ENCODE measurements at places on chromosomes 4 and X.
A peak's percentile ranks its signal among the peaks of the same experiment; 100 is the strongest.

GRCh38 chr4:82984459-82984858 is 26.2 kb downstream of the LIN54 start:
- no peak for DNase-seq

DNA sequence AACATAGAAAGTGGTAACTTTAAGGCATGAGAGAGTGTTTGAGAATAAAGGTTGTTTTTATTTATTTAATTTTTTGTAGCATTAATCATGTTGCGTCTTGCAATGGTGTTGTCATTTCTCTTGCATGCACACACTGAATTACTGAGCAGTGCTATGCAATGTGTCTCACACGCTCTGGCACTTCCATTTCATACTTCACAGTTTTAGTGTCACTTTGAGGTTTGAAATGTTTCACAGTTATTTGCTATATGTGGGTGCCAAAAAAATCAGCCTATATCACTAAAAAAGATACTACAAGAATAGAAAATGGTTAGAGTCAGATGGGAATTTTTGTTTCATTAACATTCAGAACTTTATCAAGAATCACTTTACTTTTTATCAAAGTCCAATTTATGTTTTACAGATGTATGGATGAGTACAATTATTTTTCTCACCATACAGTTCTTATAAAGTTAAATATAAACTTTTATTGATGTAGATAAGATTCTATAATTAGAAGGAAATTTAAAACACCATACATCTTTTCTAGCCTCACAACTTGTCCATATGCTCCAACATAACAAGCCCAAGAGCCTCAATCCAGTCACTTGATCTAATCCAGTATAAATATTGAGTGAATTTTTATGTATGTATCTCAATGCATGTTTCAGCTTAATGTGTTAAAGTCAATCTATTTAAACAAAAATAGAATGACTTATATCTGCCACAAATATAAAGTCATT is 114.0 kb downstream of the IQCM start:
- DNase-seq, result no peak

GRCh38 chr4:120916937-120917336 is 5.6 kb downstream of the PRDM5 start:
- DNase-seq, result no peak

- DNase-seq, result no peak
Measured at GRCh38 chrX:42976746-42977366, 198.9 kb upstream of the PPP1R2C start.

DNA sequence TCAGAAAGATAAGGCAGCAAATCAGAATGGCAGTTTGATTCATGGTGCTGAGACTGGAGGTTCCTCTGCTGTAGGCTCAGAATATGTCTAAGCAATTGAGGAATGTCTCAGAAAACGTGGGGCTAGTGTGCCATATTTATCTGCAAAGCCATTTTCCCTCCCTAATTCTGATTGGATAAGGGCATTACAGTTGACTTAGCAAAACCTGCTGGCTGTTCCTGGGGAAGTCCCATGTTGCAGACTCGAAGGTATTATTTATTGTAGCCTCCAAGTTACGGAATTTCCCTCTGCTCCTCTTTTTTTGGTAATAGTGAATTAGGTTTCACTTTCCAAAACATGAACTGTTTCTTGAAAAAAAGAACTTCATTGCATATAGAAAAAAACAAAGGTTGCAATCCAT is at the start of gene CXCL10:
CXCL10 (minus strand) TSS at position 109 of the 400 bp plus-strand sequence; CDS start at position 43, 66 bp downstream.
- no peak for DNase-seq

DNA sequence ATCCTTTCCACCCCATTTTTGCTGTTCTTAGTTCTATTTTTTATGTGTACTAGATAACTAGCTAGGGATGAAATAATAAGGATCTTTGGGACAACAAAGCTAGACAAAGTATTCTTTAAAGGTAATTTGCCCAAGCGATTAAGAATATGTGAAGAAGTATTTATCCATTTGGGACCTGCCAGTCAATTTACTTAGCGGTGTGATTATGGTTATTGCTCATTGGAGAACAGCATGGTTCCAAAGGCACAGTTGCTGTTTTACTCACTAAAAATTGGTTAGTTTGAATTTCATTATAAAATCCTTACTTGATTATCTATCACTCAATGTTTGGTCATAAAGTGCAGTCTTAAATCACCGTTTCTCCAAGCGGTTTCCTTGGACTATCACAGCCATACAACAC is 124.1 kb downstream of the SNCA start:
- no peak for DNase-seq

DNA sequence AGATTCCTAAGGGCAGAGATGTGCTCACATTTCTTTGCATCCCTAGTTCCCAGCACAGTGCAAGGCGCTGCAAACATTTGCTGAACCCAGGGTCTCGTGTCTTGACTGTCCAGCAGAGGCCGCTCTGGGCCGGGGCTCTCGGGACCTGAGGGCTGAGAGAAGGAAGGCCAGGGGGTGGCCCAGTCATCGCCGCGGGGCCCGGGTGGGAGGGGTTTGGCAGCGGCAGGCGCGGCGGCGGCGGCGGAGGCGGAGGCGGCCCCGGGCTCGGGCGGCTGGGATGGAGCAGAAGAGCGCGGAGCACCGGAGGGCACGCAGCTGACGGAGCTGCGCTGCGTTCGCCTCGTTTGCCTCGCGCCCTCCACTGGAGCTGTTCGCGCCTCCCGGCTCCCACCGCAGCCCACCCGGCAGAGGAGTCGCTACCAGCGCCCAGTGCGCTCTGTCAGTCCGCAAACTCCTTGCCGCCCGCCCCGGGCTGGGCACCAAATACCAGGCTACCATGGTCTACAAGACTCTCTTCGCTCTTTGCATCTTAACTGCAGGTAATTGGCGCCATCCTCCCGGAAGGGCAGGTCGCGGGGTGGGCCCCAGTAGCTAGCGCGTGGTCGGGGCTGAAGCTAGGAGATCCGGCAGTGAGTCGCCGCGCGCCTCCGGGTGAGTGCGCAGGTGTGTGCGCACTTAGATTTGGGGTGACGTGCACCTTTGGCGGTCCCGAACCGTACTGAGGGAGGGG is at the start of gene PARM1:
PARM1 (plus strand) TSS at position 285 of the 730 bp plus-strand sequence; CDS start at position 497, 212 bp downstream.
- peak; percentile 14 for DNase-seq

GRCh38 chr4:73379946-73380345 is 24.1 kb upstream of the ALB start:
- no peak for DNase-seq

DNA sequence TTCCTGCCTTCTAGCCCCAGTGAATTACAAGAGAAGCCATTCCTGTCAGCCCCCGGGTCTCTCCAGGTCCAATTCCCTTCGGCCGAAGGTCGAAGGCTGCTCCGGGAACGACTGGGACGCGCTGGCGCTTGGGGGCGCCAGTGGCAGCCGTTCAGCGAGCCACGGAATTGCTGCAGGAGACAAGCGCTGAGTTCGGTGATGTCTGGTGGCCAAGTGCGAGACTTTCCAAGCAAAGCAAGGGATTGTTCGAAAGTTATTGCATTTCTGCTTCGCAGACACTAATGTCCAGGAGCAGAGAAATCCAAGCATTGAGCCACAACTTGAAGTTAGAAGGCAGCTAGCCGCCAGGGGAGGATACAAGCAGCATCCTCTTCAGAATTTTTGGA is 1.1 kb upstream of the DKK2 start:
- no peak for DNase-seq

- no peak for DNase-seq
Measured at GRCh38 chr4:54001668-54002365, 62.6 kb downstream of the CHIC2 start.

DNA sequence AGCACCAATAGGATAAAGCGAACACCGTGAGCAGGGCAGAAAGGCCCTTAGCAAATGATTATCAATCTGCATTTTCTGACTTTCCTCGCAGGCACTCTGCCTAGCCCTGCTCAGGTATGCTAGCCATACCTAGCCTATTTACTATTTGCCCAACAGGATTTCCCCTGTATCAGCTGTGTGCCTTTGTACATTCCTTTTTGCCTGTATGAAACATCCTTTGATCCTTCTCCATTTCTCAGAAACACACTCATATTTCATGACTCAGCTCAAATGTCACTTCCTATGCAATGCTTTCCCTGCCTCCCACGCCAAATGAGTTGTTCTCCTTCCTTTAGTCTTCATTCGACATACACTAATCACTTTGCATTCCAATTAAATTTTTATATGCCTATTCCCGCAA is 37.2 kb downstream of the PCDH7 start:
- no peak for DNase-seq

DNA sequence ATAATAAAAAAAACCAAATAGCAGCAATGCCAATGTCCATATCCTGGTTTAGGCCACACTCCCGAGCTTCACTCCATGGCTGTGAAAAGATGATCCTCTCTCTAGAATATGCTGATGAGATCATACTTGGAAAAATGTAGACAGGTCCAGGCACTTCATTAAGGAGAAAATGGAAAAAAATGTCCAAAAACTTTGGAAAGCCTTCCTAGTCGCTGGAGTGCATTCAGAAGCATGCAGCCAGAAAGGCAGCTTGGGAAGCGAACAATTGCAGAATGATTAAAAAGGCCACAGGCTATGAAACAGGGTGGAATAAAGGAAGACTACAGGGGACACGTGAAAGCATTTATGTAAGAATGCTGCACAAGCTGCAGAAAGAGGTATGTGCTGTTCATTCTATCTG is 165.6 kb upstream of the HCCS start:
- no peak for DNase-seq

GRCh38 chrX:43566170-43566569 is 89.9 kb upstream of the MAOA start:
- DNase-seq, result no peak

GRCh38 chr4:123257591-123257990 is 139.0 kb upstream of the SPRY1 start:
- DNase-seq, result no peak

DNA sequence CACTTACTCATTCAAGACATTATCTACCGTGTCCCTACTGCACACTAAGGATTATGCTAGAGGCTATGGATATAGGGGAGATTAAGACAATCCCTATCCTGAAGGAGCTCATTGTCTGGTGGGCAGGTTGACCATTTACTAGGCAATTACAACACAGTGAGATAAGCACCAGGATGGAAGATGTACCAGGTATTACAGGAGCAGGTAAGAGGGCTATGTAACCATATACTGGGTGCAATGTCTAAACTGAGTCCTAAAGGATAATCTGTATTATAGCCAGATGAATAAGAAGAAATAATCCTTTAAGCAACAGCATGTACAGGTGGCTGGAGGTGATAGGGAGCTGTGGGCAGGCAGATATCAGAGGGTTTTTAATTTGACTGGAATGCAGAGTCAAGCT is 113.3 kb upstream of the TBC1D9 start:
- DNase-seq, result no peak

- no peak for DNase-seq
Measured at GRCh38 chrX:27444093-27444908, 18.8 kb downstream of the PPP4R3C start.

Measured in stimulated activated CD4-positive, alpha-beta T cell treated with anti-CD3 and anti-CD28 coated beads, Interleukin-12 subunit alpha, Interleukin-12 subunit beta, amount 100 ng/mL, for 24 hours (primary cell).